ENCODE measurements at places on chromosomes 2 and 18.

DNA sequence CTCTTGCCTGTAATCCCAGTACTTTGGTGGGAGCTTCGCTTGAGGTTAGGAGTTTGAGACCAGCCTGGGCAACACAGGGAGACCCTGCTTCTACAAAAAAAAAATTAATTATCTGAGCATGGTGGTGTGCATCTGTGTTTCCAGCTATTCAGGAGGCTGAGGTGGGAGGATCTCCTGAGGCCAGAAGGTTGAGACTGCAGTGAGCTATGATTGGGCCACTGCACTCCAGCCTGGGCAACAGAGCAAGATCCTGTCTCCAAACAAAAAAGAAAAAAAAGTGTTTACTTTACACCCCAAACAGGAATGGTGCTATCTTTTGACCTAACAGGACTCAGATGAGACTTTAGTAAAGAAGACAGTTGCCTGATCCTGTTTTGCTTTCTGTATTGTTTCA lies 35.6 kb downstream of the MAL start:
- no peak for DNase-seq

DNA sequence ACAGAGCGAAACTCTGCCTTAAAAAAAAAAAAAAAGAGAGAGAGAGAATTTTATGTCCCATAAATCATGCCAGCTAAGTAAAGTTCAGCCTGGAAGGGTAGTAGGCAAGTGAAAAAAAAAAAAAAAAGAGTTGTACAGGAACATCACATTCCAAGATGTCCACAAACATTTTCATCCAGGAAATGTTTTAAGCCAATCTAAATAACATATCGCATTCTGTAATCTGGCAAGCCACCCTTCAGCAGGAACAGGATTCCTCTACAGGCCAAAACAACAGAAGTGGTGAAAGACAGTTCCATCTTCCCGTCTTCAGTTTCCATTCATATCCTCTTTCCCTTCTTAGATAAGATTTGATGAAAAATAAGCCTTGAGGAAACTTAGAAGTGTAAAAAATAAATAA lies 1108.1 kb upstream of the DDX18 start:
- DNase-seq: no peak

DNA sequence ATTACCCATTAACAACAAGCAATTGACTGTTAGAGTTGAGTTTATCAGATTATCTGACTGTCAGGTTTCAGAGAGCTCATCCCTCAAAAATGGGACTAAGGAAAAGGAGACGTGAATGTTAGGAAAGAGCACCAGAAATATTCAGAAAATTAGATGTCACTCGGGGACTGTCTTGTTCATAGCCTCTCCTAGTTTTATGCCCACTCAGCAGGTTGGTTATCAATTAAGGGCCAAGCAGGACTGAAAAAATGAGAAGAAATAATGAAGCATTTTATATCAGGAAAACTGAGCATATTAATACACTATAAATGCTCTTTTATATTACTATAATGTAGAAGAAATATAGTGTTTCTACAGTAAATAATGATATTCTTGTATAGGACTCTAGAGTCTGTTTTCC lies 188.1 kb upstream of the NRXN1 start:
- no peak for DNase-seq

- peak; percentile 49 for DNase-seq
Observed at GRCh38 chr2:172429301-172429968, 2.0 kb downstream of the ITGA6 start.

DNA sequence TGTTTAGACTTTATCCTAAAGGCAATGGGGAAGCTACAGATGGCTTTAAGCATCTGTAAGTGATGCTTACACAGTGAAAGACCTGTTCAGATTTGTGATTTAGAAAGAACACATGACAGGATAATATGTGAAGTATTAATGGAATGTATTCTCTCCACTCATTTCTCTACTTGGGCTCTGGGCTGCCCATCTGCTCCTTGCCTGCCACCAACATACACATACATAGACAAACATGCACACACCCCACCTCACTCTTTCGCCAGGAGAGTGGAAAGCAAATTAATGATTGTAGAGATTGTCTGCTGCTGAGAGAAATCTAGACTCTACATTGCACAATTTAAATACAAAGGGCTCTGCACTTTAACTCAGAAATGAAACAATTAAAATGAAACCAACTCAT lies 61.0 kb upstream of the NFE2L2 start:
- DNase-seq: no peak

DNA sequence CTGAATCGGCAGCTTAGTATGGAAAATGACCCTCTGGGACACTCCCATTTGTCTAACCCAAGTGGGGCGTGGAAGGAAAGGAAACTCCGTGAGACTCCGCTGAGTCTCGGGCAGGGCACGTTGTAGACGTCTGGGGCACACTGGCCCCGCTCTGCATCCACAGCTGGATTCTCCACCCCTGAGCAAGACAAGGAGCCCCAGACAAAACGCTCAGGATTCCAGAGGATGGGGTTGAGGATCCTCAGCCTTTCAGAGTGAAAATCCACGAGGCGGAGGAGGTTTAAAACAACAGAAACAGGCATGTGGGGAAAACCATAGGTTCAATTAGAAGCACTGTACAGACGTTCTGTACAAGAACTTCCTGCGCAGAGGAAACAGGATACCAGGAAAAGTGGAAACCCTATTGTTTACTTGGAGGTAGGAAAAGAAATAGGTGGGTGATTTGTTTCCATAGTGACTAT lies 124.9 kb upstream of the ZNF236 start:
- DNase-seq: no peak

- no peak for DNase-seq
Observed at GRCh38 chr2:15133461-15133860, 427.7 kb downstream of the NBAS start.

GRCh38 chr2:47236503-47237215 lies 81.6 kb upstream of the STPG4 start:
- DNase-seq: no peak

- no peak for DNase-seq
Observed at GRCh38 chr2:168470320-168471162, 14.5 kb downstream of the CERS6 start.
